ENCODE measurements at places on chromosomes 7 and 10.

- peak; percentile 25 for DNase-seq
Measured at GRCh38 chr7:139992353-139993044, 70.3 kb downstream of the PARP12 start.

DNA sequence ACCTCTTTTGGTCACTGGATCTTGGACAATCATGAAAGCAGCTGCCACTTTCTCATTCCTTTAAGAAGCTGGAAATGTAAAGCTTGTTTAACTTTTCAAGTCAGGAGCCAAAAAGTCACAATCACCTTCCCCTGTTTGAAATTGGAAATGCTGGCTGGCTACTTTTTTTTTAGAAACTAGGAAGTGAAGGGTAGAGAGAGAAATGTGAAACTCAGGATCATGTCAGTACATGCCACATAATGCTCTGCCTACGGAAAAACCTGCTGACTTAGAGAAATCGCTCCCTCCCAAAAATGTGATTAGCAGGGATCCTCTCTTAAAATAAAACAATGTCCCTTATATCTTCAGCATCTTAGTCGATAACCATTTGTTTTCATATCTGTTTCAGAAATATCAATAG is 188.4 kb upstream of the C7orf33 start:
- DNase-seq: peak; percentile 3

DNA sequence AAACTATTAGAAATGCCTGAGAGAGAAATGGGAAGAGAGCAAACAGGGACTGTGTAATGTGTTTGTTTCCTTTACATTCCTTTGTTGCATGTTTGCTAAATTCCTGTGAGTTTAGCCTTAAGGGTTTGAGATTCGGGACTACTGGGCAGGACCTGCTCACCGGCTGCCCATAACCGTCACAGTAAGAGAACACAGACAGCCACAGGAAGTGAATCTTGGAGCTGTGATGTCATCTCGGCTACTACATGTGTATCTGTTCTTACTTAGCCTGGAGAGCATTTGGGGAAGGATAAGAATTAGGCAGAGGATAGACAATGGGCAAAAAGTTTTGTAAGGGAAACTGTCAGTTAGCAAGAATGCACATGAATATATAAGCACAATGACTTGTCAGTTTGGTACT is 485.1 kb upstream of the KLF6 start:
- DNase-seq: peak; percentile 55

DNA sequence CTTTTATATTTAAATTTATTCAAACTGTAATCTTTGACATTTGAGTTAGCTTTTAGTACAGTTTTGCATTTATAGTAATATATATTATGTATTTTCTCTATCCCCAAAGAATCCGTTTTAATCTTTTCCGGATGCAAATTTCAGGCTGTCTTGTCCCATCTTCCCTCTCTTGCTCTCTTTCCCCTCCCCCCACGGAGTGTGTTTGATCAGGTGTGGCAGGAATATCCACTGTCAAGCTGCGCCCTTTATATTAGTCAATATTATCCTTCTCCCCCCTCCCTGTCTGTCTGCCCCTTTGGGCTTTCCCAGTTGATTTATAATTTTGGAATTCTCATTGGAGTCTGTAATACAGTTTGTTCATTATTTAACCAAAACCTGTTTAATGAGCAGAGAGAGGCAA is 19.0 kb downstream of the GBF1 start:
- no peak for DNase-seq

- no peak for DNase-seq
Measured at GRCh38 chr7:81186691-81187090, 267.8 kb upstream of the SEMA3C start.

DNA sequence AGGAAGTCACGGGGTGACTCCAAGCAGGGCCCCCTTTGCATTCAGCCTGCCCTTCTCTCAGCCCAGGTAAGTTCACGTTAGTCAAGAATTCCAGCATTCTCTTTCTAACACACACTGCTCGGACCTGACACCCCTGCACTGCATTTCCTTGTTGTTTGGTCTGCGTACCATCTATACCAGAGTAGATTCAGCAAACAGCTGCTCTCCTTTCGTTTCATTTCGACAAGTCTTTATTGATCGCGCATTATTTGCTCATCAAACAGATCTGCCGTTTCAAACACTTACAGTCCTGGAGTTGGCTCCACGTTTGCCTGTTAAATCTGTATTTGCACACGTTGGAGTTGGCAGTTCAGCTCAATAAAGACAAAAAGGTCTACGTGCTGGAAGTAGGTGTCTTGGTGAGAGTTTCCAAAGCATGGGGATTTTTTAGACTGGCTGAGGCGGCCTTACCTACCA is 495.1 kb downstream of the RPS24 start:
- no peak for DNase-seq

- DNase-seq: no peak
Measured at GRCh38 chr10:108673741-108674140, 1249.6 kb downstream of the XPNPEP1 start.

GRCh38 chr10:77825965-77826364 is 100.6 kb downstream of the DLG5 start:
- no peak for DNase-seq

DNA sequence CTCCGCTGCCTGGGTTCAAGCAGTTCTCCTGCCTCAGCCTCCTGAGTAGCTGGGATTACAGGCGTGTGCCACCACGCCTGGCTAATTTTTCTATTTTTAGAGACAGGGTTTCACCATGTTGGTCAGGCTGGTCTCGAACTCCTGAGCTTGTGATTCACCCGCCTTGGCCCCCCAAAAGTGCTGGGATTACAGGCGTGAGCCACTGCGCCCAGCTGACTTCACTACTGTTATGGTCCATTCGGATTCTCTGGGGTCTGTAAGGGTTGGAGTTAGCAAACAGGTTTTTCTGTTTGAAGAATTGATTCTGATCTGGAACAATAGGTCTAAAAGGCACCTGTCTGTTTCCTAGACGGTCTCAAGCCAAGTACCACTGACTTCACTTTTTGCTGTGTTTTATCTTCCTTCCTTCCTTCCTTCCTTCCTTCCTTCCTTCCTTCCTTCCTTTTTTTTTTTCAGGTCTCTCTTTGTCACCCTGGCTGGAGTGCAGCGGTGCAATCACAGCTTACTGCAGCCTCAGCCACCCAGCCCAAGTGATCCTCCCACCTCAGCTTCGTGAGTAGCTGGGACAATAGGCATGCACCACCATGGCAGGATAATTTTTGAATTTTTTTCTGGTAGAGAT is 192.2 kb downstream of the CAMK1D start:
- no peak for DNase-seq

DNA sequence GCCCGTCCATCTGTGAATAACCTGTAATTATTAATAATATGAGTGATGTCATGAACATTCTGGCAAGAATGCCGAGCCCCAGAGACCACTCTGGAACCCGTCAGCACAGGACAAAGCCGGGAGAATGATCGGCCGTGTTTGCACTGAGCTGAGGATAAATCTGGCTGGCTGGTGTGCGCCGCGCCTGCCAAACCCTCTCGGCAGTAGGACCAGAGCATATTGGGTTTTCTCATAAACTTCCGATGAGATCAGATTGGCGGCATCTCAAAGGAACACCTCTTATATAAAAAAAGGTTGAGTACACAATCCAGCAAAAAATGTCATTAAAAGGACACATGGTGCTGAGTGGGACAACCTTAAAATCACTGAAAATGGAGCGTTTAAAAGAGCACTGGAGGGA is 296.0 kb upstream of the MKI67 start:
- DNase-seq: no peak

DNA sequence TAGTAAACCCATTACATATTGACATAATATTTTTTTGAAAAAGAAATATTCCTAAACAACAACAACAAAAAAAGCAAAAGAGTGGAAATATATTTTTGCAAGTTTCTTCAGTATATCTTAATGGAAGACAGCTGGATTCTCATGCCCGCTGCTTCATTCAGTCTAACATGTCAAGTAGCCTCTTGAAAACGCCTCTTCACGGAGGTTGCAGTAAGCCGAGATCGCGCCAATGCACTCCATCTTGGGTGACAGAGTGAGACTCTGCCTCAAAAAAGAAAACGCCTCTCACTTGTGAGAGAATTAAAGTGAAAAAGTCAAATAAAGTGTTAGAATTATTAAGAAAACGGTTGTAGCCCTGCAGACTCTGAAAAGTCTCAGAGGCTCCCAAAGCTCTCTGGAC is 1.3 kb downstream of the CUTC start:
- no peak for DNase-seq

DNA sequence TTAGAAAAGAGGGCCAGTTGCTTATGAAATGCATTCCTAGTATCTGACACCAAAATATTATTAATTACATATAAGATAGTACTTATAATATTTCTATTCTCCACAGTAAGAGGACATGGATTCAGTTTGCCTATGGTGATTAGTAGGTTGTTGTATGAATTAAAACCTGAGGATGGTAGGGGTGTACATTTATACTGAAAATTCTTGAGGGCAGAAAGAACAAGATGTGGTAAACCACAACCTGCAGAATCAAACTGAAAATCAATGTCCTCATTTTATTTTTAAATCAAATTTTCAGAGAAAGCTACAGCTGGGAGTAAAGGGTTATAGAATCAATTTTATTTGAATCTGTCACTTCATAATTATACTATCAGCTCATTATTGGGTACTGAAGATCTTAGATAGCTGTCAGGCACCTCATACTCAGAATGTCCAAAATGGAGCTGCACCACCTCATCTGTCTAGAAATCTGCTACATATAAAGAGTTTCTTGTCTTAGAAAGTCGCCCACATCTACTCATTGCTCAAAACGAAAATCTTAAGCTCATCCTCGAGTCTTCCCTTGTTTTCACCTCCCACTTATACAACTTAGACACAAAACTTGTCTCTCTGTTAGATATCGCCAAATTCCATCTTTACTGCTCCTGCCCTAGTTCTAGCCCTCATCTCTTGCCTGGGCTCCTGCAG is 65.4 kb downstream of the MYO3A start:
- DNase-seq: no peak

GRCh38 chr10:131155218-131155875 is 156.2 kb downstream of the TCERG1L start:
- DNase-seq: no peak

DNA sequence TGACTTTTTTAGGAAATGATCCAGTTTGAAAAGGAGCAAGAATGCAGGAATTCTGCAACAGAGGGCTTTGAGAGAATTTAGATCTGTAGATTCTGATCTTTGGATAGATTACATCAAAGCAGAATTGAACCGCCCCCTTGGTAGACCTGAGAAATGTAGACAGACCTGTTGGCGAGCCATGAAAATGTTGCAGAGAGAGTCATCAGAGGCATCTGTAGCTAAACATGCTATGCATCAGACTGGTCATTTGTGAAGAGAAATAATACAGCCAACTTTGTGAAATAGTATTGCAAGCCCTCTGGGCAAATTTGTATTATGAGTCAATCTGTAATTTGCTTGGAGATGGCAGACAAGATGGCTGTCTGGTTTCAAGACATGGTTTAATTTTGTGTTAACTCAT is 4.3 kb upstream of the C1GALT1 start:
- DNase-seq: no peak

DNA sequence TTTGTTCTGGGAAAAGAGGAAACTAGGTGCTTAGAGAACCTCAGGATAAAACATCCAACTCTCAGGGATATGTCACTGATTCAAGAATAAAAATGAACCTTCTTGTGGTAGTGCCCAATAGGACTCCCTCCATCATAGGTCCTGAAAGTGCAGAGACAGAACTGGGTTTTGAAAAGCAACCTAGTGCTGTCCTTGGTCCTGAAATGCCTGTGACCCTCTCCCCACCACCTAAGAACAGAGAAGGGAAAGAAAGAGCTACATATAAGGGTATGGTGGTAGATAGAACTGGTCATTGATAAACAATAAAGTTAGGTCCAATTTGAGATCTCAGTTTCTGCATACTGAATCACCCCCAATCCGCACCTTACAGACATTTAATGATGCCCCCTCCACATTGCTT is 953.3 kb downstream of the XPNPEP1 start:
- DNase-seq: peak; percentile 32

GRCh38 chr10:21171936-21172541 is 274.9 kb upstream of the NEBL start:
- no peak for DNase-seq

DNA sequence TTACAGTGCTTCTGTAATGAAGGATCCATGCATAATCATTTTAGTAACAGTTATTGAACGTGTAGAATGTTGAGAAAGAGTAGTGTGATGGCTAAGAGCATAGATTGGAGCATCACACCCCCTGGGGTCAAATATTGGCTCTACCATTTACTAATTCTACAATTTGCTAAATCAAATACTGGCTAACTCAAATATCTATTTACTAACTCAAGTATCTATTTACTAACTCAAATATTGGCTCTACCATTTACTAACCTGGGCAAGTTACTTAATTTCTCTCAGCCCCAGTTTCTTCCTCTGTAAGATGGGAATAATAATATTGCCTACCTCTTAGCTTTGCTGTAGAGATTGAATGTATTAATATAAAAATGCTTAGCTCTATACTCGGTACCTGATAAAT is 64.0 kb downstream of the CDK14 start:
- DNase-seq: no peak

GRCh38 chr7:20358762-20359282 is 28.1 kb downstream of the ITGB8 start:
- no peak for DNase-seq

DNA sequence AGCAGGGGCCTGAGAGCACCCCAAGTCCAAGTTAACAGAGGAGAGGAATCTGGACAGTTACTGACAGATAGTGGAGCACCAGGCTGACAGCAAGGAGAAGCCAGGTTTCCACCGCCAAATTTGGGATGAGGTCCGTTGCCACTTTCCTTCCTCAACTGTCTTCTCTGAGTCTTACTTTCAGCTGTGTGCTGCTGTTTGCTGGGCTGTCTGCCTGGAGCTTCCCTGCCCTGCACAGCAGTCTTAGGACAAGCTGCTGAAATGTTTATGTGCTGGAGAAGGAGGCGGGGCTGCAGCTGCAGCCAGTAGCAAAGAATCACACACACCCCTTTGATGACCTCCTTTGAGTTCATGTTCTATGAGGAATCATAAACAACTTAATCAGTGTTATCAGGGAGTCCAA is 17.4 kb upstream of the CYP3A7 start:
- no peak for DNase-seq

GRCh38 chr7:66913118-66914037 is 7.6 kb upstream of the TMEM248 start:
- DNase-seq: no peak

- no peak for DNase-seq
Measured at GRCh38 chr10:34715511-34716187, 99.4 kb downstream of the PARD3 start.

DNA sequence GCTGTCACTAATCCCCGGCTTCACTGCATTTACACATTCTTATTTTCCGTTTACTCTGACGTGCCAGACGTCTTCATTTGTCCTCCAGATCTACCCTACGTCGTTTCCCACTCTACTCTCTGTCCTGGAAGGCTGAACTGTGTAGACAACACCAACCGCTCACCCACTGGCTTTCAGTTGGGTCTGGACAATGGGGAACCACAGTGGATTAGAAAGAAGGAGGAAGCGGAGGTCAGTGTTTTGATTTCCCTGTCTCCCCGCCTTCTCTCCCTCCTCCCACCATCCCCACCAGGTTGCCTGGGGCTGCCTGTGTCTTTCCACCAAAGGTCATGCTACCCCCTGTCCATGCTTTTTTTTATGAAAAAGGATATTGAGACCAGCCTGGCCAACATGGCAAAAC is 14.0 kb upstream of the CTBP2 start:
- no peak for DNase-seq

Data from KBM-7 (cell line).